ENCODE measurements at places on chromosomes 16 and 17.

GRCh38 chr16:28304214-28304613 is 11.9 kb downstream of the SBK1 start:
- DNase-seq, result no peak

DNA sequence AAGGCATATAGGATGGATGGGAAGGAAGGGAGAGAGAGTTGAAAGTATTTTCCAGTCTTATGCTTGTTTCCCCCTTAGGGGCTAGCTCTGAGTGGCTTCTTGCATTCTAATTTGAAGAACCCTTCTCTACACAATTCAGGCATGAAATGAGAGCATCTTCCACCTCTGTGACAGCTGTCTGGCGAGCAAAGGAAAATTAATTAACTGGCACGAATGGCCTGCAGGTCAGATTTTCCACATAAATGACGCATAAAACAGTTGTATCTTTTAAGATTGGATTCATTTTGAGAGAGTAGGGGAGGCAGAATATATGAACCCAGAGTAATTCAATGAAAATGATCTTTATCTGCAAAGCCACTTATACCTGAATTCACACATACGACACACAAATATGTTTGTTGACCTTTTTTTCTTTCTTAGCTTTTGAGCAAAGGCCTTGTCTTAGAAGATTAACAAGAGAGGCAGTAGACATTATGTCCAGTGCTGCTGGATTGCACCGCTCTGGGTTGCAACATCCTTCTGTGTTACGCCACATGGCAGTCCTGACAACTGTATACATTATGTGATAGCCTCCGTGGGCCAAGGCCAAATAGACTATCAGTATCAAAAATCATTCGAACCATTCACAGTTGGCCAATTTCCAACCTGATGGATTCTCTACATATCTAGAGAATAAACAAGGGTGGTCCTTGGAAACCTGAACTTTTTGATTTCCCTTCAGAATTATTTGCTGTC is 173.0 kb upstream of the GOT2 start:
- no peak for DNase-seq

- DNase-seq, result no peak
These were observed 60.2 kb downstream of the CMC2 start for GRCh38 chr16:80946481-80946880.

- no peak for DNase-seq
These were observed 113.0 kb upstream of the NOG start for GRCh38 chr17:56480501-56480900.
